ENCODE measurements at places on chromosomes 5 and 9. TPM values are rescaled to one million over a fixed set of nuclear protein-coding genes. Genes with fewer than 3 reads are reported as not detected.

CPLANE1 gene
- total RNA-seq: 0.27 TPM

TOMM5 gene
- 298 TPM for total RNA-seq

SHROOM1 gene
- total RNA-seq: 25.6 TPM

RORB gene
- total RNA-seq: not detected

AP3S1 gene
- total RNA-seq: 72.1 TPM

IRX2 gene
- 0.07 TPM for total RNA-seq

NSUN2 gene
- total RNA-seq: 138 TPM

GDF9 gene
- 0.22 TPM for total RNA-seq

CDC23 gene
- total RNA-seq: 53.0 TPM

LCN15 gene
- not detected for total RNA-seq

CCL19 gene
- not detected for total RNA-seq

ADAMTS13 gene
- not detected for total RNA-seq

TEX48 gene
- total RNA-seq: not detected

PCDHGA11 gene
- total RNA-seq: not detected

SEMA6A gene
- total RNA-seq: 0.42 TPM

SOX30 gene
- not detected for total RNA-seq

ENTREP1 gene
- not detected for total RNA-seq

LCN10 gene
- total RNA-seq: not detected

CAMK4 gene
- 0.35 TPM for total RNA-seq

GPR151 gene
- not detected for total RNA-seq

RNF208 gene
- total RNA-seq: 6.9 TPM

IFNA13 gene
- total RNA-seq: not detected

GADD45G gene
- total RNA-seq: 0.20 TPM

MAMDC2 gene
- not detected for total RNA-seq

FANCC gene
- total RNA-seq: 14.1 TPM

TPPP gene
- 0.07 TPM for total RNA-seq

ROPN1L gene
- total RNA-seq: 0.31 TPM

MRPS27 gene
- total RNA-seq: 96.7 TPM

LVRN gene
- 2.9 TPM for total RNA-seq

CCNJL gene
- total RNA-seq: 0.13 TPM

LURAP1L gene
- total RNA-seq: not detected

CLTA gene
- 144 TPM for total RNA-seq

EPB41L4B gene
- 0.38 TPM for total RNA-seq

APBB3 gene
- total RNA-seq: 18.7 TPM

ST8SIA4 gene
- total RNA-seq: 0.67 TPM

PTPRD gene
- 0.11 TPM for total RNA-seq

FAM81B gene
- total RNA-seq: 0.36 TPM

NKD2 gene
- 0.38 TPM for total RNA-seq

ANKRD18A gene
- total RNA-seq: 1.9 TPM

FCN2 gene
- total RNA-seq: not detected

NIPSNAP3A gene
- 34.9 TPM for total RNA-seq

LRRC19 gene
- not detected for total RNA-seq

FBP2 gene
- not detected for total RNA-seq

PCSK1 gene
- total RNA-seq: not detected

KLHL3 gene
- total RNA-seq: 0.31 TPM

FRMD3 gene
- total RNA-seq: 0.51 TPM

FAM221B gene
- not detected for total RNA-seq

DND1 gene
- total RNA-seq: 0.81 TPM

ACOT12 gene
- not detected for total RNA-seq

IL13 gene
- total RNA-seq: not detected

LECT2 gene
- not detected for total RNA-seq

TEX10 gene
- 43.1 TPM for total RNA-seq

ANKRD18B gene
- total RNA-seq: 3.3 TPM

CCDC192 gene
- total RNA-seq: not detected

GRM6 gene
- total RNA-seq: not detected

ENHO gene
- not detected for total RNA-seq

GRXCR2 gene
- not detected for total RNA-seq

Data from K562 (cell line).